RCC 7860 (cell line): ENCODE measurements at places on chromosomes 11 and 22.

DNA sequence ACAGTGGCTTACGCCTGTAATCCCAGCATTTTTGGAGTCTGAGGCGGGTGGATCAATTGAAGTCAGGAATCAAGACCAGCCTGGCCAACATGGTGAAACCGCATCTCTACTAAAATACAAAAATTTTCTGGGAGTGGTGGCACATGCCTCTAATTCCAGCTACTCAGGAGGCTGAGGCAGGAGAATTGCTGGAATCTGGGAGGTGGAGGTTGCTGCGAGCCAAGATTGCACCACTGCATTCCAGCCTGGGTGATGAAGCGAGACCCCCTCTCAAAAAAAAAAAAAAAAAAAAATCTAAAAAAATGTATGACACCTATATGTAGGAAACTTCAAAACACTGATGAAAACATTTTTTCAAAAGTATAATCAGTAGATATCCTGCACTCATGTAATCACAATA, 242.7 kb upstream of the CHORDC1 start:
- no peak for DNase-seq

- DNase-seq = no peak
These were observed 674.4 kb downstream of the CNTN5 start for GRCh38 chr11:99695106-99695505.

DNA sequence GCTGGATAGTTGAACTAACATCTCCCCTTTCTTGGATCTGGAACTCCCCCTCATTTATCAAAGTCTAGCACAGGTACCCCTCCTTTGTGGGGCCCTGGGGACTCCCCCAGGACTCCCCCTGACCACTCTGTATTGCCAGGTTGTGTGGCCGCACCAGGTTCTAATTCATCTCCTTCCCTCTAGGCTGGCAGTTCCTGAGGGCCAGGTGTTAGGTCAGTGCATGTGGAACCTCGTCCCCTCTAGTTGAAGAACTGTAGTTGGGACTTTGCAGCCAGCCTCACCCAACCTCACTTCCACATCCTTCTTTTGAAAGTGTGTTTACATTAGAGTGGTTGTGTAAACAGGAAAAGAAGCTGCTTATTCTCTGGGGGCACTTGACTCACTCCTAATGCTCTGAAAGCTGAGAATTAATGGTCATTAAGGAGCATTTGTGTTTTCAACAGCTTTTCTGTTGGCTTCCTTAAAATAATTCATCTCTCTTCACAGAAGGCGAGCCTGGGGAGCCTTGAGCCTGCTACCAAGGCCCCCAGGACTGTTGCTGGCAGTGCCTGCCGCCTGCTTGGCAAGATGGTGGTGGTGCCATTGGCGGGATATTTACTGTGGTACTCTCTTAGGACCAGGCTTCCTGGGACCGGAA, 11.8 kb downstream of the UPB1 start:
- DNase-seq = no peak

- peak; percentile 57 for DNase-seq
These were observed 718 bp upstream of the MADD start for GRCh38 chr11:47269002-47269828.

- no peak for DNase-seq
These were observed 203.9 kb upstream of the BLID start for GRCh38 chr11:122319691-122320620.

DNA sequence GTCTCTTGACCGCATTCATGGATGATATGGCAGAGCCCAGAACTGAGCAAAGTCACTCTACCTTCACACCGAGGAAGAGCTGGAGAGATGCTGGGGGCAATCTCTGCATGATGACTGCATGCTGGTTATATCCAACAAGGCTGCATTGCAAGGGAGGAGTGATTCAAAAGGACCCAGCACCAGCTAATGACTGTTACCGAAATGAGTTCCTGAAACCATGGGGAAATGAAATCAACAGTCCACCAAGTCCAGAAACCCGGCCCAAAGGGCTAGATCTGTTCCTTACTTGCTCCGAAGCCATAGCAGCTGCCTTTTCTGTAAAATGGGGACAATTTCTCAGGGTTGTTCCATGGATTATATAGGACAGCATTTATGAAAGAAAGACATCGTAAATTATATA, 1.2 kb upstream of the SMIM35 start:
- no peak for DNase-seq

- no peak for DNase-seq
These were observed 29.5 kb downstream of the TMEM123 start for GRCh38 chr11:102422817-102423712.

GRCh38 chr11:47856186-47856585, 8.0 kb upstream of the NUP160 start:
- DNase-seq = no peak

DNA sequence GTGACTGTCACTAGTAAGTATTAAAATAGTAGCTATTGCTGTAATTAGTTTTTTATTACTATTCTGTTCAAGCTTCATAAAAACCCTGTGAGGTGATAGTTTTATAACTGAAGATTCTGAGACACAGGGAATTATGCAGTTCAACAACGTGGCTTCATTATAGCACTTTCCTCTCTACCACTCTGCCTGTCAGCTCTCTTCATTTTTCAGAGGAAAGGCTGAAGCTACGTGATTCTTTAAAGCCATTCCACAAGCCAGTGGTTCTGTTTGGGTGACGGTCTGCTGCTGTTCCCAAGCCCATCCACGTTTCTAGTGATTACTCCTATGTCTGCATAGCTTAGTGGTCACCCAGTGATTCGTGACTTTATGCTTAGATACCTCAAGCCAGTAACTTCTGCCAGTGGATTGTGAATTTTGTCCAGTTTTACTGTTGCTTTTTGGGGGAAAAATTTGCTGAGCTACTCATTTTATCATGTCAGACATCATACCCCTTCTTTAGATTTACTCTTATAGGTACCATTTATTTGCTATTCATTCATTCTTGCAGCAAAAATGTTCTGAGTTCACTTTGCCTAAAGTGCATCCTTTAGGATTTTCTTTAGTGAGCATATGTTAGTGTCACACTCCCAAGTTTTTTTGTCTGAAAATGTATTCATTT, 59.8 kb downstream of the UVRAG start:
- DNase-seq = no peak

GRCh38 chr11:12569499-12570425, 104.5 kb upstream of the TEAD1 start:
- DNase-seq = no peak

DNA sequence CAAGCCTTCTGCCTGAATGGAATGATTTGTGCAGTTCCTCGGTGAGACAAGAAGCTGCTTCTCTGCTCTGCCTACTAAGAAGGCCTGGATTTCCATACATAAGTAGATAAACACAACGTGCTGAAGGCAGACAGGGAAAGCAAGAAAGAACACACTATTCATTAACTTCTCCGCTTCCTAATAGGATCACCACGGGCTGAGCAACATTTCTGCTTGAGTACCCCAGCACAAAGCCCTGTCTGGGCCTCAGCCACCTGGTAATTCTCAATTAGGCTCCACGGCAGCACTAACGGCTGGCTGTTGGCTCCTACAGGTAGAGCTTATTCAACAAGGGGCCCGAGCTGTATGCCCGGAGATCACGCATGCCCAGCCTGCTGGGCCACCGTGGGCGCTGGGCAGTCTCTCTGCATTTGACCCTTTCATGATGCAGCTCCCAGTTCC, 1156.6 kb downstream of the TBC1D22A start:
- DNase-seq = no peak

- no peak for DNase-seq
These were observed 34.3 kb downstream of the SCUBE1 start for GRCh38 chr22:43308836-43309235.

GRCh38 chr22:19970479-19971275, 29.1 kb upstream of the TXNRD2 start:
- DNase-seq = peak; percentile 21
